Choroid plexus epithelial cell (primary cell): ENCODE measurements at places on chromosomes 12 and 14.

DNA sequence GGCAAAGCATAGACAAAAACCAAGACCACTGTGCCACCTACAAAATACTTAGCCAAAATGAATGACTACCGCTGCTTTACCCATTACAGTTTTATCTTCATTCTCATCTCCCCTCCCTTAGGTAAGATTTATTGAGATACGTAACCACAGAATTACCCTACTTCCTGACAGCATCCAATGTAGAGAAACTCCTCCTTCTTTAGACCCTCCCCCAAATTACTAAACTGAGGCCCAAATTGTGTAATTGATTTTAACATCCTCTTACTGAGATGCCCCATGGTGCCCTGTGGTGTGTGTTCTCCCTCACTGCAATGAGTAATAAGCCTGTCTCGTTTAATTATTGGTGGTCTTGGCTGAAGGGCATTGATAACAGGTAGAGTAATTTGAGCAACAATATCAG is 19.1 kb downstream of the VRK1 start:
- no peak for DNase-seq

DNA sequence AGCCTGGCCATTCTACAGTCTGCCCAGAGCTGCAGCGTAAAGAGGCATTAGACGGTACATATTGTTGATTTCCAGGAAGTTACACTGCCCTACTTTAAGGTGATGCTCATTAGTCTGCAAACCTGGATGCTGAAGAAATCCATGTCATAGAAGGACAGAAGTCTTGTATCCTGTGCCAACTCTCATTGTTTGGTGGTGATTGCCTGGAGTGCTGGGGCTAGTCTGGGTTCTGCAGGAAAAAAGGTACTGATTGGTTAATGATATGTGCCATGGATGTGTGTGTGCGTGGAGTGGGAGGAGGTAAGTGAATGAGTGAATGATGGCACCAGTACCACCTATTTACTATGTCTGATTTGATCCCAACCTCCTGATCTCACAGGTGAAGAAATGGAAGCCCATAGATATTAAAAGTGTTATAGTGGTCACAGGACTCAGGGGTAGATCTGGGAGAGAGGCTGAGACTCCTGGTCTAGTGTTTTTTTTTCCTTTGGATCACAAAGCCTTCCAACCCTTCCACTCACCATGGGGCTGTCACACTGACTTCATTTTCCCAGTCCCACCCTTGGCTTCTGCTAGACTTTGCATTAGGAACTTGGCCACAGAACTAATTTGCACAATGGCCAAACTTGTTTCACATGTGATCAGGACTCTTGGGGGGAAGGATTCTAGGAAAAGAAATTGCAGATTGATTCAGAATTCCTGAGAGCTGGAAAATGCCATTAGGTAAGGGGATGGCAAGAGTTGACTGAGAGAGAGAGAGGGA is 96.1 kb downstream of the TMX1 start:
- no peak for DNase-seq

- peak; percentile 42 for DNase-seq
These were observed 396 bp downstream of the FERMT2 start for GRCh38 chr14:52950410-52950897.

DNA sequence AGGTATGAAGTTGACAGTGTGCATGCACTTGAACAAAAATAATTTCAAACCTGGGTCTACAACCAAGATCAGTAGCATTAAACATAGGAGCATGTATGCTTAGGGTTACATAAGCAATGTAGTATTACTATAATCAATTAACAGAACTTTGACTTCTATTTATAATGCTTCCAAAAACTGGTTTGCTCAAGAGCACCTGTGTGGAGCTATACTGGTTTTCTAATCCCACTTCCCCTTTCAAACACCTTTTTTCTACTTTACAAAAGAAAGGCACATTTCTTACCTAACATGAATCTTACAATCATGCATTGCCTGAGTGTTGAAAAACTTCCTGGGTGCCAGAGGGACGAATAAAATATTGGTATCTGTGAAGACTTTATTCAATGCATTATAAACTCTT is 72.7 kb downstream of the EFCAB11 start:
- no peak for DNase-seq

DNA sequence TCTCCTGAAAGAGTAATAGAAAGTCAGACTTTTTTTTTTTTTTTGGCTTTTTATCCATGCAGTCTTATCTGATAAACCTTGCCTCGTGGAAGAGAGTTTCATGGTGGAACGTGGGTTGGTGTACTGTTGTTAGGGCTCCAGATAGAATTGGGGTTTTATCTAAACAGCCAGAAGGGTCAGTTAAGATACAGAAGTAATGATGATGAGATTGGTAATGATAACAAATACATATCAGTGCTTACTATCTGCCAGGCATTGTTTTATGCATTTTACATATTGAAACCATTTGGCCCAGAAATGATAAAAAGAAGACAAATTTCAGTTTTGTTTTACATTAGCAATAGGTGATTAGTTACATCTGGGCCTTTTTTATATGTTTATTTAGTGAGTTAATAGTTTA is 372.8 kb upstream of the PRICKLE1 start:
- DNase-seq, result no peak

GRCh38 chr14:103483600-103483999 is 39.0 kb downstream of the CKB start:
- DNase-seq, result peak; percentile 76

DNA sequence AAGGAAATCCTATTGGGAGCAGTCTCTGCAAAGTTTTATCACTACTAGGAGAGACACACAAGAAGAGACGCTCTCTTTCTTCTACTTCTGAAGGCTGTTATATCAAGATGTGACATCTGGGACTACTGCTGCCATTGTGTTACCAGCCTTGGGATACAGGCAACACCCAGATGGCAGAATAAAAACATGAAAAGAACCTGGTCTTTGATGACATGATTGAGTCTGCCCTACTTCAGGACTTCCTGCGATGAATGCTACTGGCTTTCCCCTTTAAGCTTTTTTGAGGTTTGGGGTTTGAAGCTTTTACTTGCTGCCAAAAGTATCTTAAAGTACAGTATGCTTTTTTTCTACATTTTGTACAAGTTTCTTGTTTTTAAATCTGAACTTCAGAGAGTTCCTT is 29.2 kb upstream of the TRHDE start:
- DNase-seq, result no peak

DNA sequence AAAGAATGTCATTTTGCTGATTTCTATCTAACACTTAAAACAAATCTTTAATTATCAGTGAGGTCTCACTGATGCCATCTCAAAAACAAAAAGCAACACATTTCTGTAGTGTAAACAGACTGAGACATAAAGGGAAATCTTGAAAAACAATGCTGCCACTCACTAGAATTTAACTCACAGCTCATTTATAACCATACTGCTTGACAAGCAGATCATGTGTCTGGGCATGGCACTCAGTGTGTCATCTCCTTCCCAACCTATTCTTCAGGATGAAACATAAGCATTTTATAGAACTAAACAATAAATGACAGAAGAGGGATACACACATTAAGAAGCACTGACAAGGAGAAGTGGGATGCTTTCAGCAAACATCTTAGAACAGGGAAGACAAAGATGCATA is 22.4 kb downstream of the ATF7 start:
- DNase-seq, result no peak
